ENCODE measurements at places on chromosomes 13 and 19.

- DNase-seq: no peak
Measured at GRCh38 chr13:47413112-47413511, 516.3 kb upstream of the HTR2A start.

- no peak for DNase-seq
Measured at GRCh38 chr13:39748961-39749360, 93.5 kb downstream of the COG6 start.

DNA sequence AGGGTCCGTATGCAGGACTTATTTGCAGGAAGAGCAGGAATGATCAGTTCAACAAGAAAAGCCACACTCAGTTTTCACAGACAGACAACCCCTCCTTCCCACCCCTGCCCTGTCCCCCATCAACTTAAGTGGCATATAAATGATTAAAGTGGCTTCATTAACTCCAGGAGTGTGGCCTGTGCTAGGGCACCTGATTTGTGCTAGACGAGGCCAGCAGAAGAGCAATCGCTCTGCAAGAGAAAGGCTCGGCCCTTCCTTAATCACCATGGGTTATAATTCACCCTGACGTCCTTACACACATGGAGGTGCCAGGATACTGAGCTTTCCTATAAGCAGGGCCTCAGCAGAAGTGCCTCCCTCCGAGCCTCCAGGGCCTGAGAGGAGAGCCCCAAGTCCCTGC lies 14.6 kb downstream of the C19orf12 start:
- no peak for DNase-seq

DNA sequence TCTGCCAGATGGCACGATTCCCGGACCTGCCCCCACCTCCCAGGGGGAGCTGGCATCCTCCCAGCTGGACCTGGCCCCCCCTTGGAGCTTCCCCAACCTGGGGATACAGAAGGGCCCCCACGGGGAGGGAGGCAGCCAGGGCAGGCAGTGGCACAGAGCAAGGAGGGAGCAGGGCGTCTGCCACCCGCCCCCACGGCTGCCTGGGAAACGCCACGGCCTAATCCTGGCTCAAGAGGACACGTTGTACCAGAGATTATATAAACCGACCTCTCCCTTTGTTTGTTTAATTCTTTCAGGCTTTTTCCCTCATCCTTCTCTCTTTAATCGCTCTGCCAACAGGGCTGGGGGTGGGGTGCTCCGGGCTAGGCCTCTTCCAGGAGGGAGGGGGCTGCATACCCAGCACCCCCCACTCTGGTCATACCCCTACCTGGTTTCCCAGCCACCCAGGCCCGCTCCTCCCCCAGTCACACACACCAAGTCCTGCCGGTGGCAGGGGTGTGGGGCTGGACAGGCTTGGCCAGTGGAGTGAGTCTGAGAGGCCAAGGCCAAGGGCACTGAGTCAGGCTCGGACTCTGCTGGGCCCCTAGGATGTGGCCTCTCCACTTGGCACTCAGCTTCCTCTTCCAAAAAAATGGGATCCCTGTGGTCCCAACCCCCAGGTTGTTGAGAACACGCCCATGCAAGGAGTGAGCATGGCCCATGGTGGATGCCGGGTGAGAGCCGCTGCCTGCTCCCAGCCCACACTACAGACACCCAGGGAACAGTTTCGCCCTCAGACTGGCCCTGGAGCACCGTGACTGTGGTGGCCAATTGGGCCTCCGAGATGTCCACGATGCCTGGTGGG lies 29.5 kb upstream of the NFIC start:
- DNase-seq: no peak

- no peak for DNase-seq
Measured at GRCh38 chr13:99806671-99807070, 164.9 kb downstream of the ZIC5 start.

DNA sequence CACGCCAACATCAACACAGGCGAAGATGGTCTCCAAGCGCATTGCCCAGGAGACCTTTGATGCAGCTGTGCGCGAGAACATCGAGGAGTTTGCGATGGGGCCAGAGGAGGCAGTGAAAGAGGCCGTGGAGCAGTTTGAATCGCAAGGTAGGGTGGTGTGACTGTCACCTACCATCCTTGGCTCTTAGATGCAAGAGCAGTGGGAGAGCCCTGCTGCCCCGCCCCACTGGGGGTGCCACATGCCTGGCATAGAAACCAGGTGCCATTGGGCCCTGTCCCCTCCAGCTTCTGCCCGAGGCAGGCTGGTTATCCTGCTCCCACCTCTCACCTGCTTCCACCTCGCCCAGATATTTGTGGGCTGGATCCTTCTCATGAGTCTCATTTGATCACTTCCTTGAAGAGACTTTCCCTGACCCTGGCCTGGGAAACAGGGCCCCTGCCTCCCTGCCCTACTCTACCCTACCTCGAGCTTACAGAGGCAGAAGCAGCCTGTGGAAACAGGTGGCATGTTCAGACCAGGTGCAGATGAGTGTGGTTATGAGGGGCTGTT lies 9.4 kb downstream of the ARMC6 start:
- no peak for DNase-seq

GRCh38 chr13:49346460-49346859 lies 97.4 kb downstream of the CAB39L start:
- DNase-seq: no peak

GRCh38 chr19:5563008-5563431 lies 4.7 kb downstream of the TINCR start:
- DNase-seq: no peak

DNA sequence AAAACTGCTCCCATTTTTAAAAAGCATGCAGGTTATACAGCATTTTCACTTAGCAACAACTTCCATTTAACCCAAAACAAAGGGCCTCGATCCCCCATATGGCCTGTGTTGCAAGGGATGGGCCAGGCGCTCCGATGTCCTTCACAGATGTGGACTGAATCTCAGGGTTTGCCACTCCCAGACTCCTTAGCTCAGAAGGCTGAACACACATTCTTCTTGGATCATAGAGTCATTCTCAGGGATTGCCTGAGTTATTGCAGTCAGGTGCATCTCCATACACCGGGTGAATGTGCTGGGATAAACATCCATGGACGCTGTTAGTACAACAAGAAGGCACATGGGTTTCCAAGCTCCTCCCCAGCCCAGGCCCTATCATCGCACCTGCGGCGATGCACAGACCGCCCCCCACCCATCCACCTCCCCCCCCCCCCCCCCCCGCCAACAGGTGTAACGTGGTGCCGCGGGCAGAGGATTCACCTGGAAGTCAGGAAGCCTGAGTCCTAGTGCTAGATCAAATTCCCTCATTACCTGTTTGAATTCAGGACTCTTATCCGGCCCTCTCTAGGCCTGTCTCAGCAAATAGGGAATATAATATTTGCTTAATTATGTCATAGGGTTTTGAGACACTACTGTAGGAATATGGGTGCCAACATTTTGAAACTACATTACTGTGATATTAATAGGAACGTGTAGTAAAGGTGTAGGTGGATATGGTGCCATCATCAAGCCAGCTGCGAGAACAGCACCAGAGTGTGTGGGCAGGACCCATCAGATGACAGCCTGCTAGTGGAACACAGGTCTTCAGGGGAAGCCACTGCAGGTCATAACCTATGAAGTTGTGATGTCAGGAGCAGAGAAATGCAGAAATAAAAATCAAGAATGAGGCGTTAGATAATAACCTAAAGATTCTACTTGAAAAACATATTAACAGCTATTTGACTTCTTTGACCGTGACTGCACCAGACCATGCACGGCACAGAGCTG lies 110.9 kb downstream of the SACS start:
- no peak for DNase-seq

DNA sequence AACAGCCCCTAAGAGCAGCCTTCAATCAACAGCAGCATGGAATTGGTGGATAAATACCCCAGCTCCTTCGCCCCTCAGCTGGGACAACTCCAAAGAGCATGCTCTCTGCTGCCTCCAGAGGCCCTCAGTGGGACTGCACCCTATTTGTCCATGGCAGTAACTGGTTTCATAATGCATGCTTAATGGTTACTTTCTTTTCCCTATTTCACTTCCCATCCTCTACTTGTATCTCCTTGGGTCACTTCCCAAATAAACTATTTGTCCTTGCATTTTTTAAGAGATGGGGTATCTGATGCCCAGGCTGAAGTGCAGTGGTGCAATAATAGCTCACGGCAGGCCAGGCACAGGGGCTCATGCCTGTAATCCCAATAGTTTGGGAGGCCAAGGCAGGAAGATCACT lies 13.5 kb upstream of the TPM4 start:
- DNase-seq: no peak

DNA sequence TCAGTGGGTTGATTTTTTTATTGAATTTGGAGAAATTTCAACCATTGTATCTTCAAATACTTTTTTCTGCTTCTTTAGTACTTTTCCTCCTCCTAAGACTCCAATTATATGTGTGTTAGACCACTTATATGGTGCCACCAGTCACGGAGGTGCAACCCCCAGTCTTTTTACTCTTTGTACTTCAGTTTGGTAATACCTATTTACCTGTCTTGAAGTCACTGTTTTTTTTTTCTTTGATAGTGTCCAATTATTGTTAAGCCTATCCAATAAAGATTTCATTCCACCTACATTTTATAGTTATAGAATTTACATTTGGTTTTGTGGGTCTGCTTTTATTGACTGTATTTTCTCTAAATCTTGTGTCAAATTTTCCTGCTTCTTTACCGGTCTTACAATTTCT lies 14.9 kb downstream of the ZNF283 start:
- no peak for DNase-seq

DNA sequence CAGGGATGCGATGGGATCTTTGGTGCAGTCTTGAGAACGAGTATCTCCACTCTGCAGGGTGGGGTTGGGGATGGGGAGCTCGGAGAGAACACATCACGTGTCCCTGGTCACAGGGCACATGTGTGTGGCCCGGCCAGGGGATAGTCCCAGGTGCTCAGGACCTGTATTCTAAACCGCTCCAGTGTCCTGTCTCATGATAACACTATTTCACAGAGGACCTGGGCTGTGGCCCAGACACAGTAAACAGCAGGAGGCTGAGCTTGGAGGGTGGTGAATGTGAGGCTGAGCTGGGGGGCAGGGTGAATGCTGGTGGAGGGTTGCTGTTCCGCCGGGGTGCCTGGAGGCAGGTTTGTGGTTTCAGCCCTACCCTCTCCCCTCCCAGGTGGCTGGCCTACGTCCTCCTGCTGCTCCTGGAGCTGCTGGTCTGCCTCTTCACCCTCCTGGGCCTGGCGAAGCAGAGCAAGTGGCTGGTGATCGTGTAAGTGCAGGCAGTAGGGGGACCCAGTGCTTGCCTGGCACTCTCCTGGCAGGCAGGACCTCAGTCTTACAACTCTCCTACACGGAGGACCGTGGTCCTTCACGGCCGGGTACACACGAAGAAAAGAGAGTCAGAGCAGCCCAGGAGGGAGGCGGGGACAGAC lies 11.1 kb downstream of the TTYH1 start:
- no peak for DNase-seq

- no peak for DNase-seq
Measured at GRCh38 chr13:48908381-48909055, 67.2 kb upstream of the FNDC3A start.

DNA sequence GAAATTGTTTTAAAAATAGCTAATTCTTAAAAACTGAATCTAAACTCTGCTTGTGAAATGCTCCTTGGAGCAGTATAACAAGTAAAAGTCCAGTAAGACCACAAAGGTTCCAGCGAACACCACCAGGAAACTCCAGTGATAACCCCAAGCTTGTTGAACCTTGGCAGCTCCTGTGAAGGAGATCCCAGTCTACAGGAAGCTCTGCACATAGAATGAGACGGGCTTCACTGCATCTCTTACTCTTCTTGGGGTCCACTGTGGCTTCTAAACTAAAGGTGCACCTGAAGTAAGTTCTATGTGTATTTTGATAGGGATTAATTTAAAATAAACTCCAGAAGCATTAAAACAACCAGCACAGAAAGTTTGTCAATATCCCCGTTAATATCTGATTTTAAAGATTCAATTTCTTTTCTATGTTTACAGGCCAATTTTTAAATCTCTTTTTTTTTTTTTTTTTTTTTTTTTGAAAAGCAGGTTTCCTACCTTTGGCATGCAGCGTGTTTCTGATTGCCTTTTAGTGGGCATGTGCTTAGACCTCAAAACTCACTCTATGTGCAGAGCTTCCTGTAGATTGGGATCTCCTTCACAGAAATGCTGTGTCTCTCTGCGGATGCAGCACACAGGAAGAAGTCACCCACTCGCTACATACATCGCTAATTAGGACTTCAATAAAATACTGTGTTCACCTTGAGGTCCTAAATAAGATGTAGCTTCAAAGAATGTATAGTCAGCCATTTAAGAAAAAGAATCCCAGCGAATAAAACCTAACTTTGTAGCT lies 508.5 kb downstream of the KLF12 start:
- DNase-seq: no peak

DNA sequence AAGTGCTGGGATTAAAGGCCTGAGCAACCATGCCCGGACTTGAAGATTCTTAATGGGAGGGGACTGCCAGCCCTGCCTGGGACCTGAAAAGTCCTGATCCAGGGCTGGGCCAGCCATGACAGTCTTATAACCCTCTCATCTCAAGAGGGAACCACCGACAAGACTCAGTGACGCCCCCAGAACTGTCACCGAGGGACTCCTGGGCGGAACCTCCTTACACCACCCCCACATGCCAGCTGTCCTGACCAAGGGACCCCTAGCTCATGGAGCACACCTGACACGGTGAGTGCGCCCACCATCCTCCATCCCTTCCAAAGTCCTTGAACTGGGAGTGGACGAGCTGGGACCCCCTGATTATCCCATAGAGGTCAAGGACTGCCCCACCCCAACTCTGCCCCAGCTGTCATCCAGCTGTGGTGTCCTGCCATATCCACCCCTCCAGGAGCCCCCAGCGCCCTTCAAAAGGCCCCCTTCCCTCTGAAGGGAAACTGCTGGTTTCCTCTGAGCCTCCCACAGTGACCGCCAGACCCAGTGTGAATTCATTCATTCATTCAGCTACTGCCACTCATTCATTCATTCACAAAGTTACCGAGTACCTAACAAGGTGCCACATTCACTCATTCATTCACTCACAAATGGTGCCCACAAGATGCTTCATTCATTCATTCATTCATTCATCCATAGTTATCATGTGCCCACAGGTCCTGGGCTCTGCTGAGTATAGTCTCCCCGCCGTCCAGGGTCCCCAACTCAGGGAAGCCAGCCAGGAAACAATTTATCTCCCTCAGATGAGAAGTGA lies 3.7 kb downstream of the NDUFA11 start:
- DNase-seq: no peak

- no peak for DNase-seq
Measured at GRCh38 chr19:48681127-48681470, 8.3 kb upstream of the NTN5 start.

DNA sequence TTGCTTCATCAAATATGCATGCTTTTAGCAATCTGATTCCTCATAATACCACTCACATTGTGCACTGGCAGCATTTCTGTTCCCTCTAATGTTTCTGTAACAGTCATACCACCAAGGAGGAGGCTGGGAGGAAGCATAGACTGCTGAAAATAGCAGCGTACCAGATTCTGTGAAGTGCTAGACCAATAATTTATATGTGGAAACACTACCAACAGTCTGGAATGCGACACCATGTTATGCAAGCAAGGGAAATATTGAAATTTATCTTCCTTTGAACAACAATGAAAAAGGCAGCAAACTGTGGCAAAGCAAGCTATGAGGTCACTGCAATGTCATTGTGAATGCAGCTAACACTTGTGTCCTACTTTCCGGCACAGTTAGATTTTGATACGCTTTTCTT lies 1388.0 kb downstream of the EFNB2 start:
- no peak for DNase-seq

- DNase-seq: no peak
Measured at GRCh38 chr13:100707818-100708740, 33.5 kb upstream of the TMTC4 start.

- no peak for DNase-seq
Measured at GRCh38 chr13:31945202-31945961, 86.2 kb upstream of the FRY start.

- DNase-seq: no peak
Measured at GRCh38 chr19:40740747-40741146, 9.5 kb downstream of the ACTMAP start.

Measured in GM12891 (cell line).